ENCODE measurements at places on chromosomes 7 and 10. TPM values are rescaled to one million over a fixed set of nuclear protein-coding genes. Genes with fewer than 3 reads are reported as not detected.

ANXA8 gene
- total RNA-seq = 0.34 TPM

CALHM2 gene
- 43.6 TPM for total RNA-seq

OR6B1 gene
- total RNA-seq = not detected

SEC24C gene
- total RNA-seq = 91.9 TPM

DNA sequence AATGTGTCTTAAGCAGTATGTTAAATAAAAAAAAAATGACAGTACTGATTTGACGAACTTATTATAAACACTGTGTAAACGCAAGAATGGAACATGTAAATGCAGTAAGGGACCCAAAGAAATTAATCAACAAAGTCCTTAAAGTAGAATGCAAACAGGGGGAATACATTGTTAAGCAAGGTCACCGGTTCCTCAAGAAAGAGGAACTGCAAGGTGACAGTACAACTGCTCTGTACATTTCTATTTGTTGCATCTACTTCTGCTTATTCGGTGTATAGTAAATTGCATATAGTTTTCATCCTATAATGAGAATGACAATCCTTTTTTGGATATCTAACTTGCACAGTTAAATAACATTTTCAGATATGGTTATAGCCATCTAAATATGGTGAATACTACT lies 387.0 kb upstream of the SEMA3D start:
- H3K4me1 ChIP-seq = no peaks in the 10 kb centered on the region
- H3K27me3 ChIP-seq = no peaks in the 10 kb centered on the region
- no peaks in the 10 kb centered on the region for H3K36me3 ChIP-seq
- DNase-seq = no peak

GRCh38 chr7:94893661-94894060 lies 13.7 kb upstream of the PPP1R9A start:
- H3K4me3 ChIP-seq = no peak overlapping the region
- no peaks in the 10 kb centered on the region for H3K4me1 ChIP-seq
- no peak overlapping the region for H3K27ac ChIP-seq
- no peaks in the 10 kb centered on the region for H3K36me3 ChIP-seq

- peak; percentile 94 for DNase-seq
- peaks cover 61% of the 10 kb centered on the region for H3K4me1 ChIP-seq
- 0 out of 2 replicates have a peak overlapping the region, but pooled peaks have one; percentile 2 for H3K4me3 ChIP-seq
Measured at GRCh38 chr7:94190599-94191061, 186.5 kb upstream of the BET1 start.

DNA sequence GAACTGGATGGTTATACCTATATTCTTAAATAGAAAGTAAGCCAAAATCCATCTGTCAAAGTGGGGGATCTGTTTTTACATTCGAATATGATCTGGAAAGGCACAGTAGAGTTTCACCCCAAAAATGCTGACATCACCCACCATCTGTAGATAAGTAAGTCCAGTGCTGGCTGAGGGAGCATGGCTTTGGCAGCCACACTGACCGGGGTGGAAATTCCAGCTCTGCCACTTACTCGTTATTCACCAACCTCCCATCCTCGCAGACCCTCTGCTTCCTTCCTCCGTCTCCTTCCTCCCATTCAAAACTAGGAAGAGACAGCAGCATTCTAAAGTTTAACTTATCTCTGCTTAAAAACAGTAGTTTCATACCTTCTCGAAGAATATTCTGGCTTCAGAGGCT lies 84.9 kb upstream of the GATA3 start:
- no peak overlapping the region for H3K4me3 ChIP-seq
- no peaks in the 10 kb centered on the region for H3K27me3 ChIP-seq
- DNase-seq = no peak
- H3K27ac ChIP-seq = no peak overlapping the region
- H3K4me1 ChIP-seq = peaks cover 5% of the 10 kb centered on the region

- H3K4me3 ChIP-seq = no peak overlapping the region
- DNase-seq = no peak
- H3K27me3 ChIP-seq = peaks cover 8% of the 10 kb centered on the region
- H3K27ac ChIP-seq = no peak overlapping the region
Measured at GRCh38 chr10:42988069-42988468, 88.8 kb upstream of the RET start.

- H3K27me3 ChIP-seq = no peaks in the 10 kb centered on the region
- H3K4me1 ChIP-seq = peaks cover 18% of the 10 kb centered on the region
- DNase-seq = no peak
Measured at GRCh38 chr10:89615824-89616223, 29.2 kb downstream of the PANK1 start.

GRCh38 chr10:70272925-70273316 lies 10.9 kb downstream of the NPFFR1 start:
- H3K27me3 ChIP-seq = peaks cover 33% of the 10 kb centered on the region
- no peak overlapping the region for H3K27ac ChIP-seq
- no peak for DNase-seq
- peaks cover 27% of the 10 kb centered on the region for H3K4me1 ChIP-seq
- H3K36me3 ChIP-seq = peaks cover 5% of the 10 kb centered on the region
- H3K4me3 ChIP-seq = no peak overlapping the region

GRCh38 chr10:44824607-44825006 lies 86.5 kb upstream of the TMEM72 start:
- H3K27me3 ChIP-seq = no peaks in the 10 kb centered on the region
- DNase-seq = peak; percentile 6
- no peak overlapping the region for H3K4me3 ChIP-seq
- H3K4me1 ChIP-seq = peaks cover 14% of the 10 kb centered on the region
- no peak overlapping the region for H3K27ac ChIP-seq

Measured in HFFc6 (cell line).